Stimulated activated CD8-positive, alpha-beta memory T cell treated with anti-CD3 and anti-CD28 coated beads, Interleukin-15, amount 100 ng/mL, for 4 hours (primary cell): ENCODE measurements at places on chromosomes 1 and 21.

DNA sequence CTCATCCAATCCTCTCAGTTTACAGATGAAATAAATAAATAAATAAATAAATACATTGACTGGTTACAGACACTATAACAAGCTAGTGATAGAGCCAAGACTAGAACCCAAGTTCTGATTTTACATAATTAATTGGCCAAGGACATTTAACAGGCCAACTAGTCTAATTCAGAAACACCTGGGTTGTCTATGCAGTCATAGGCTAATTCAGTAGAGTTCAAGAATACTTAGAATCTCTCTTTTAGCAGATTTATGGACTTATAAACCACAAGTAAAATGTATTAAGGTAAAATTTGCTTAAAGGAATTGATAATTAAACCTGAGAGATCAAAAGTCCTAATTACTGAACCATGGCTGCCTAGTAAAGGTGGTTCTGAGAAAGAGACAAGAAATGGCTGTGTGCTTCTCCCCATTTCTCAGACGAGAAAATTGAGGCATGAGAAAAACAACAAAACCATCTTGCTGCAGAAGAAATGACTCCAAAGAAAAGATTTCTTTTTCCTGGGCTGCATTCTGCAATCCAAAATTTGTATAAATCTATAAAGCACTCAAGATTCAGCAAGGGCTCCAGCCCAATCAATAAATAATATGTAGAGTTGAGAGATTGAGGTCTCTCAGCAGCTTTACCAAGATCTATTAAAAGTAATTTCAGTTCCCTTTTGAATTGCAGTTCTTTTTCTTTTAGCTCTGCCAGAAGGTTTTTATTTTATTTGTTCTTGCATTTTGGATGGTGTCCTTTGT is 98.3 kb downstream of the DUSP10 start:
- no peak for DNase-seq

DNA sequence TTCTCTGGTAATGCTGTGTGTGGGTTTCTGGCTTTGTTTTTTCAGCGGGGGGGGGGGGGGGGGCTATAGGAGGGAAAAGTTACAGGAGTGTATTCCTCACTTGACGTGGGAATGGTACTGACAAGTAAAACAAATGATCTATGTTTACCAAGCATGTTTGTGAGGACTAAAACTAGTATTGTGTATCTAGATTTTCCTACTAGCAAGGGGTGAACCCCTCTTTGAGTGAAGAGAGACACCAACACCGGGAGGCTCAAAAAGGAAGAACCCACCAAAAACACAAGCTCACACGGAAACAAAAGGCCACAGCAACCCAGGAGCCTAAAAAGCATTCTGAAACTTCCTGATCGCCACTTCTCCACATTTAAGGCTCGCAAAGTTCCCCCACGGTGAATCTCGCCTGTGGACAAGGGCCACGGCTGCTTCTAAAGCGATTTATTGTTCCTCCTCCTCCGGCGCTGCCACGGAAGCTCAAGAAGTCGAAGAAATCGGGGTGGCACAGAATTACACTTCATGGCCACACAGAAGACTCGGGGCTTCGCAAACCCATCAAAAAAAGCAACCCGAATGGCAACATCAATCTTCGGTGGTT is 703 bp downstream of the PUM1 start:
- DNase-seq = no peak

DNA sequence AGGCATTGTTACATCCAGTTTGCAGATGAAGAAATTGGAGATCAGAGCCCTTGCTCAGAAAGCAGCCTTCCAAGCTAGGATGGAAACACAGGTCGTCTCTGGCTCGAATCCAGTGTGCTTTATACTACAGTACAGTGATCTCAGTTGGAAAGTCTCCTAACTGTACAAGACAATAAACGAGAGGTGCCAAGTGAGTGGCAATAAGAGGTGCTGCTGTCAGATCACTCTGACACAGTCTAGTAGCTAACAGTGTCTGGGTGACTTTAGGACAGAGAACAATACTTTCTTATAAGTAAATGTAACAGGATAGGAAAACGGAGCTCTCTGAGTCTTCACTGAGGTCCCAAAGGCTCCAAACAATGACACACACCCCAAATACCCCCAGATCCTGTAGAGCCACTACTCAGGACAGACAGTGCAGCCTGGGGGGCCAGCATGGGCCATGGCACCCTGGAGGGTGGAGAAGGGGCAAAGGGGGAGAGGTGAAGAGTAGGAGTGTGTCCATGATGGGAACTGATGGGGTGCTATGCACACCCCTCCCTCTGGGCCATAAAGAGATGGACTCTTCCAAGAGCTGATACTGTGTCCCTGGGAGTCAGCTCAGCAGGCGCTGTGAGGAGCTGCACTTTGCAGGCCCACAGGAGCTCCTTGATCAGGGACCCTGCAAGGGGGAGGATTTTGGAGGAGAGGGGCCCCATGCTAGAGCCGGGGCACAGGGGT is 3.3 kb downstream of the SH3BGR start:
- no peak for DNase-seq

DNA sequence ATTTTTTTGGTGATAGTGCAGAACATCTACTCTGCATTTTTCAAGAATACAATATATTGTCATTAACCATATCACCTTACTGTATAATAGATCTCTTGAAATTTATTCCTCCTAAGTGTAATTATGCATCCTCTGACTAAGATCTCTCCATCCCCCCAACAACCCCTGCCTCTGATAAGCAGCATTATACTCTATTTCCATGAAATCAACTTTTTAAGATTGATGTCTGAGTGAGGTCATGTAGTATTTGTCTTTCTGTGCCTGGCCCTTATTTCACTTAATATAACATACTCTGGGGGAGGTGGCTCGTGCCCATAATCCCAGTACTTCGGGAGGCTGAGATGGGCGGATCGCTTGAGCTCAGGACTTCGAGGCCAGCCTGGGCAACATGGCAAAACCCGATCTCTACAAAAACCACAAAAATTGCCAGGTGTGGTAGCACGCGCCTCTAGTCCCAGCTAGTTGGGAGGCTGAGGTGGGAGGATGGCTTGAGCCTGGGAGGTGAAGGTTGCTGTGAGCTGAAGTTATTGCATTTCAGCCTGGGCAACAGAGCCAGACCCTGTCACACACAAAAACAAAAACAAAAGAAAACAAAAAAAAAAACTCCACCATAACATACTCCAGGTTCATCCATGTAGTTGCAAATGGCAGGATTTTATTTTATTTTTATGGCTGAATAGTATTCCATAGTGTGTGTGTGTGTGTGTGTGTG is 5.7 kb downstream of the ACOT11 start:
- DNase-seq = no peak

GRCh38 chr1:232950197-232951176 is at the start of gene NTPCR:
TSS of gene NTPCR (plus strand) at chr1:232950611. CDS start at chr1:232950711, 100 bp downstream.
- DNase-seq = peak; percentile 88

DNA sequence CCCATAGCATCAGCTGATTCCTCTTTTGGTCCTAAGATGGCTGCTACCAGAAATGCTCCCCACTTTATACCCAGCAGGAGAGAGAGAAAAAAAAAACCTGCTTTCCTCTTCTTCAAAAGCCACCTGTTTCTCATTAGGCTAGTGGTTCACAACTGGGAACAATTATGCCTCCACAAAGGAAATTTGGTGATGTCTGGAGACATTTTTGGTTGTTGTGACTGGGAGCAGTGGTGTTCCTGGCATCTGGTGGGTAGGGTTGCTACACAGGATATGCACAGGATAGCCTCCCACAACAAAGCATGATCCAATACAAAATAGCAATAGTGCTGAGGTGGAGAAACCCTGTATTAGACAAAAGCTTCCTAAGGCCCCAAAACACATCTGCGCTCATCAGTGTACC is 38.5 kb upstream of the SGIP1 start:
- no peak for DNase-seq

GRCh38 chr1:29470087-29470787 is 233.9 kb downstream of the PTPRU start:
- no peak for DNase-seq

DNA sequence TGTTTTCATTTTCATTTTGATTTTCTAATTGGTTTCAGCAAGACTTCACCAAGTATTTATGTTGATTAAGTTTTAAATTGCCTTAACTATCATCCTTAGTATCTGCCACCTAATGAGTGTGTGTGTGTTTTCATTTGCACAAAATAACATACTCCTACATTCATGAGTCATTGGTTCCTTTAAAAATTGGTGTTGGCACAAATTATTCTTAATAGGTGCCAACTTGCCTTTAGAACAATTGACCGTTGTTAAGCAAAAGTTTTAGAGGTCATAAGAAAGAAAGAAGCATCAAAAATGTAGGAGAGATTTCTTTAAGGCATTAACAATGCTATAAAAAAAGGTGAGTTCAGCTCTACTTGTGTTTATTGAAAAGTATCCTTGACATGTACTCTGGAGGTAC is 77.5 kb downstream of the FNBP1L start:
- DNase-seq = no peak

DNA sequence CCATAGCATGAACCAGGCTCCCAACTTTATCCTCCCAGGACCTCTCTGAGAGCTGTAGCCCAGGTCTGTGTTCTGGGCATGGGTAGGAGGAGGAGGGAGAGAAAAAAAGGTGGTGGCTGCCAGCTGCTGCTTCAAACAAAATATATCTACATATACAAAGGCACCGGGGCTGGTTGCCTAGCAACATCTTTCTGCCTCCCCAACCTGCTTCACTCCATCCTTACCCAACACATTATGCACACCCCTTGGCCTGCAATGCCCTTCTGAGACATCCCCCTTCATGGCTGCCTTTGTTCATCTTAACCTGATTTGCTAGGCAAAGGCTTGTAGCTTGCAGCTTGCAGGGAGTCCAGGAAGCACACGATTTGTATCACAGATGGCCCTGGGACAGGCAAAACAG is 27.2 kb upstream of the ATP1A1 start:
- no peak for DNase-seq

DNA sequence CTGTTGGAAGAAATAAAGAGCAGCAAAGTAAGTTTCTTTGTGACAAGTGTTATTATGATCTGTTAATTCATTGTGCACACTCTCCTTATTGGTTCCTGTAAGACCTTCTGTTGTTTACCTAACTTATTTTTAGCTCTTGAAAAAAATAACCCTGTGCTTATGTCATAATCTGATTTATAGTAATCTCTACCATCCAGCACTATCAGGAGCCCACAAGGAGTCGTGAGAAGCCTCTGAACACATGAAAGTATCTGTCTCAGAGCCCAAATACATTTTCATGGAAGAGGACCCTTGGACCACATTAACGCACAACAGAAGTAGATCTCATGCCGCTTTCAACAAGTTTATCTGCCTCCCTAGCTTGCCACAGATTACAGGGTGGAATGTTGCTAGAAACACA is 45.8 kb downstream of the CENPF start:
- DNase-seq = no peak

DNA sequence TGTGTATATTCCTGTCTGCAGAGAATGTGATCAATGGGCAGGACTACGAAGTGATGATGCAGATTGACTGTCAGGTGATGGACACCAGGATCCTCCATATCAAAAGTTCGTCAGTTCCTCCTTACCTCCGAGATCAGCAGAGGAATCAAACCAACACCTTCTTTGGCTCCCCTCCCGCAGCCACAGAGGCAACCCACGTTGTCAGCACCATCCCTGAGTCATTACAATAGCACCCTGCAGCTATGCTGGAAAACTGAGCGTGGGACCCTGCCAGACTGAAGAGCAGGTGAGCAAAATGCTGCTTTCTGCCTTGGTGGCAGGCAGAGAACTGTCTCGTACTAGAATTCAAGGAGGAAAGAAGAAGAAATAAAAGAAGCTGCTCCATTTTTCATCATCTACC is 65.2 kb downstream of the OLFML2B start:
- no peak for DNase-seq

GRCh38 chr1:227793948-227794816 is 21.3 kb upstream of the PRSS38 start:
- DNase-seq = no peak

- DNase-seq = no peak
Measured at GRCh38 chr21:33021150-33021549, 4.6 kb upstream of the OLIG2 start.

DNA sequence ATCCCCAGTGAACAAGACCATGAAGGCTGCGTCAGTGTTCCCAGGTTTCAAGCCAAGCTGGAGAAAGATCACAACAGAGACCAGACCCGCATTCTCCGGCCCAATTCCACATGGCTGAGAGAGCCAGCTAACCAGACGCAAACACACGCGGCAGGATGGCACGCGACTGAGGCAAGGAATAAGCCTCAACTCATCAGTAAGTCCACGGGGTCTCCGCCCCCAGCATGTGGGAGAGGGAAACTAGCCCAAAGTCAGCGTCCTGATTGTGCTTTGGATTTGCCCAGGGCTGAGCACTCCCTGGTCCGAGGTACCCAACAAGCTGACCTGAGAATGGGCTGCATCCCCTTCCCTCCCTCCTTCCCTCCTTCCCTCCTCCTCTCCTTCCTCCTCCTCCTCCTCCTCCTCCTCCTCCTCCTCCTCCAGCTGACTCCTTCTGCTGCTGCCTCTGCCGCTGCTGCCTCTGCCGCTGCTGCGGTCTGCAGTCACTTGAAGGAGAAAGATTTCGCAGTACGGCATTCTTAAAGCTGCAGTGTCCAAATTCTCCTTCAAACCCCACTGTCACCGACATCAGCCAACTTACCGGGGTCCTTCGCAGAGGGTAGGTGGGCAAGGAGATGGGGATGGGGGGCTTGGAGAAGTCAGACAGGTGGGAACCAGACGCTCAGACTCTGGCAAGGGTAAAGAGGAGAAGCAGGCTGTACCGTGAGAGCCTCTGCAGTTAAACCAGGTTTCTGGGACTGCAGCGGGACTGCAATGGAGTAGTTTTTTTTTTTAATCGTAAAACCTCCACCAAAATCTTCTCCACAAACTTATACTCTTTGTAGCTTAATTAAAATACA is 33.0 kb upstream of the H6PD start:
- no peak for DNase-seq

DNA sequence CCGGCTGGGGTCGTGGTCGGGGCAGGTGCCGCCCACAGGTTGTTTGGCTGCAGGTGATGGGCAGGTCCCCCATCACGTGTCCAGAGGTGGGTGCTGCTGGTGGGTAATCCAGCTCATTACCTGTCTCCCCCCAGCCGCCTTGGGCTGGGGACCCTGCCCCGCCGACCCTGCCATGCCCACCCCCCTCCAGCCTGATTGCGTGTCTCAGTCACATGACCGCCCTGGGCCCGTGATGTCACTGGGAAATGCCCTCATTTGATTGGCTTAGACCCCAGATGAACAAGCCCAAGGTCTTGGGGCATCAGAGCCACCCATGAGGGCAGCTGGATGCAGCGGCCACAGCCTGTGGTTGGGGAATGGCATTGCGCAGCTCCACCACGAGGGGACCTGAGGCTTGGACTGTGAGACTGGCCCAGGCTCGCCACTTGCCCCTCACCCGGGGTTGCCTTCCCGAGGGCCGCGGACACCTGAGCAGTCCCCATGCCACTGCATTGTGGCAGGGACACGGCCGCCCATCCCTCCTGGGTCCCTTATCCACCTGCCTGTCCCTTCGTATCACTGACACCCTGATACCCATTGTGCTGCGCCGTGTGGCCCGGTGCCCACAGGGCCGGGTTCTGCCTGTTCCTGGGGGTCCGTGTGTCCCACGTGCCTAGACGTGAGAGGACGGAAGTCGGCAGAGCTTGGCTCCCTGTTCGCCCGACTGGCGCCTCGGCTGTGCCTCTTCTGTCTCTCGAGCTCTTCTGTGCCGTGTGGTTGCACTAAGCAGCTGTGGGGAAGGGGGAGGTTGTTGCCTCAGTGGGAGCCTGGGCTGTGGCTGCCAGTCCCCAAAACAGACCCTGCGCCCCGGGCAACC is 68.0 kb downstream of the FAAP20 start:
- no peak for DNase-seq
